ENCODE measurements at places on chromosomes 3 and 15.

- DNase-seq, result no peak
Measured at GRCh38 chr3:55480911-55481743, 6.0 kb downstream of the WNT5A start.

DNA sequence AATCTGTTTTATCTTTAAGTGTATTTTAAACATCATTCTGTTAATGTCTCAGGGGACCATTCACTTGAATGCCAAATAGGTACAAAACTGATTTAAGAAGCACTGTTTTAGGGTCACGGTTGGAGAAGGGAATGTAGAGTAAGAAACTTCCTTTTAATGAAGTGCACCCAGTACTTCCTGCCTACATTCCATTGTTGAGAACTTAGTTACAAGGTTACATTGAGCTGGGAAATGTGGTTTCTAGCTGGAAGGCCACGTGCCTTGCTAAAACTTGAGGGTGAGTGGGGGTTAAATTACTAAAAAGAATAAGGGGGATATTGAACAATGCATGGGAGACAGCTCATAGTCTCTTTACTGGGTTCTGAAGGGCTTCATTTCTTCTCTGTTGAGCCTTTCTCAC, 78.3 kb upstream of the TBC1D5 start:
- no peak for DNase-seq

- no peak for DNase-seq
Measured at GRCh38 chr3:49222002-49222401, 50.6 kb downstream of the KLHDC8B start.

- no peak for DNase-seq
Measured at GRCh38 chr3:12483410-12483809, 870 bp upstream of the TSEN2 start.

- no peak for DNase-seq
Measured at GRCh38 chr3:185082149-185082548, 70.7 kb downstream of the C3orf70 start.

GRCh38 chr15:89195836-89196235, 25.5 kb downstream of the RLBP1 start:
- DNase-seq, result no peak

- DNase-seq, result peak; percentile 94
Measured at GRCh38 chr3:134364061-134364935, 9.9 kb downstream of the AMOTL2 start.

DNA sequence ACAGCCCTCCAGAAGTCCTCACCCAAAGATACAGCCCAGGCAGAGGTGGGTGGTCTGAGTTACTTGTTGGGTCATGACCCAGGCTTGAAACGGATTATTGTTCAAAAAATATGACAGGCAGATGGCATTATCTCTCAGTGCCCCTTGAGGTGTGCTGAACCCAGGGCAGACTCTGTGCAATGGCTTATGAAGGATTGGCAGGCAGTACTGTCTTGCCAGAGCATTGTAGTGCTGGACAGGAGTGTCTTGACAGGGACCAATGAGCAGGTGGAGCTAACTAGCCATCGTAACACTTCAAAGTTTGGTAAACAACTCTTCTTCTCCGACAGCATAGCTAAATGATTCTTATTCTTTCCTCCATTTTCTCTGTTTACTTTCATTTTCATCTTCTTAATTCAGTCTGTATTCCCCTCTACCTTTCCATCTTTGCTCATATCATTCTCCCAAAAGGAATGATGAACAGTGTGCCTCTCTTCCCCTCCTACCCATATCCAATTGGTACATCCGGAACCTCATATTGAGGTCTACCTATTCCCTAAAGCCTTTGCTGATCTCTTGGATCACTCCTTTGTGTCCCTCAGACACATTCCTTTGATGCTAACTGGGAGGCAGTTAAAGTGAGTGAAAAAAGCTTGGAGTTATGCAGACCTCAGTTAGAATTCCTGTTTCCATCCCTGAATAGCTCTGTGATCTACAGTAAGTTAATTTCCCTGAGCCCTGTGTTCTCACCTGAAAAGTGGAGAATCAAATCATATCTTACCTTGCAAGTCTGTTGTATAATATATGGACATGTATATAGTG, 2.6 kb upstream of the IL20RB start:
- DNase-seq, result no peak

- DNase-seq, result no peak
Measured at GRCh38 chr3:143216709-143217182, 97.2 kb downstream of the CHST2 start.

DNA sequence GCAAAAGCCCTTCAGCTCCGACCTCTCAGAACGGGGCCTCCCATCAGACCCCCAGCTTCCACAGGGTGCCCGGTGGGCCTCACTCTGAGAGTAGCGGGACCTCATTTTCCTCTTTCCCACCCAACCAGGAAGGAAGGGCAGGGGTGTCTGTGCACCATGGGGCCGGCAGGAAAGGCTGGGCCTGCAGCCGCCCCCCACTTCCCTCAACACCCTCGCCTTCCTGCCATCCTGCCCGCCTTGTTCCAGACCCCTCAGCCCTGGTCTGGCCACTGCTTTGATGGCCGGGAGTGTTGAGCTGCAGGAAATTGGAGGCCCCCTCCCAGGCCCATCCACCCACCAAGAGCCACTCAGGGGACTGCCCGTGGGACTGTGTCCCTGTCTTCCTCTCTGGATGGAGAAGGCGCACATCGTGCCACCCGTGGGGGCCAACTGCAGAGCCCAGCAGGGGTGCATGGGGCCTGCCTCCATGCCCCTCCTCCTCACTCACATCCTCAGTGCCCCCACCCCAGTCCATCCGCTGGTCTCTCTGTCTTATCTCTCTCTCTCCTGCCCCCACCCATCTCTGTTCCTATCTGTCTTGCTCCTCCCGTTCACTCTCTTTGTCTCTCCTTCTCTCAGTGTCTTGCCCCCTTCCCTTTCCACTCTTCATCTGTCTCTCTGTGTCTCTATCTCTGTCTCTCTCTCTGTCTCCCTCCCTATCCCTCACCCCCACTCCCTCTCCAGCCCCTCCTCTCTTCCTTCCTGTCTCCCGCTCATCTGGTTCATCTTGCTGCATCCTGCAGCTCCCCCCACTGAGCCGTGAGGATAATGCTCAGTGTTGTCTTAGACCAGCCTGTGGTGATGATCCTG, 1.8 kb upstream of the PLXND1 start:
- no peak for DNase-seq

- no peak for DNase-seq
Measured at GRCh38 chr3:102979191-102979590, 544.4 kb downstream of the ZPLD1 start.

GRCh38 chr3:190094160-190094718, 26.5 kb downstream of the P3H2 start:
- no peak for DNase-seq

DNA sequence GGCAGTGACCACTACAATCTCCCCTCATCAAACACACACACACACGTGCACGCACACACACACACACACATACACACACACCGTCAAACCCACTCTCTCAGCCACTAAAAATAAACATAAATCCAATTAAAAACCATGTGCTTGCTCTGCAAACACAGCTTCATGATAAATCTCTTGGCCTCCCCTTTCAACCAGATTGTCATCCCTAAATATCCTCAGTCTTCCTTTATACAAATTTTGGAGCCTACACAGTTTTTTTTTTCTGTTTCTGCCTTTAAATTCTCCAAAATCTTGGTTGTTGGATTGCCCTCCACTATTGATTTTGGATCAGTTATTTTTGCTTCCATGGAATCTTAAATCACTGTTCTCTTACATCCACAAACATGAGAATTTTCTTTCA, 245.6 kb downstream of the SATB1 start:
- DNase-seq, result no peak

DNA sequence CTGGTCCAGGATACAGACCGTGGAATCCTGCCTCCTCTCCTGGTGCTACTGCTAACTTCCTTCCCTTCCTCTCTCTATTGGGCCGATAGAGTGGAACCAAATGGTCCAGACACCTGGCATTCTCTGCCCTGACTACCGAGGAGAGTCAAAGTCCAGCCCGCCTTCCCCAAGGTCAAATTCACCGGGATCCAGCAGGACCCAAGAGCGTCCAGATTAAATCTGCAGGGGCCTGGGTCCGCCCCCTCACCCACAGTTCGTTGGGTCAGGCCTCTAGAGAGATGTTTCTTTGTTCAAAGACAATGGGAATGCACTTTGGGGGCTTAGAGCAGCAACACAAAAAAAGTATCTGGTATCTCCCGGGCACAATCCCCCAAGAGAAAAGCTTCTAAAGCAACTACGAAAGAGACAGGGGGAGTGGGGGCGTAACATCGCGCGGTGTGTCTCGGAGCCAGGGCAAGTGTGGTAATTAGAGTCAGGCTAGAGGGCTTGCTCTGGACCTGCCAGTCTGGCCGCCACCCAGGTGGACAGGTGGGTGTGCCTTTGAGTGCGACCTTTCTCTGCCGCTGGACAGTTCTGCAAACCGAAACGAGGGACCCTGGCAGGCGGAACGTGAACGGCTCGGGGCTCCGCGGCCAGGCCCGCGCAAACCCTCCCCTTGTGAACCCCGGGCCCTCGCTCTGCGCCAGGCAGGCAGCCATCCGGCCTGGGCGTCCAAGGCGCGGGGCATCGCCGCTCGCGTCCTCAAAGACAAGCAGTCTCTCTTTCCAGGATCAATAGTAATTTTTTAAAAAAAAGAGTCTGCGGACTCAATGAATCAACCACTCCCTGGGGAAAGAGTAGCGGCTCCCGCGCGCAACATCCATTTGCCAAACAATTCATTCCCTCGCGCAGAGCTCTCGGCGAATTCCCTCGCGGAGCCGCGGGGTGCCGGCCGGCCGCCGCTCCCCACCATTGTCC, 806 bp downstream of the KLHL25 start:
- DNase-seq, result no peak

- DNase-seq, result no peak
Measured at GRCh38 chr15:52636459-52636858, 42.7 kb downstream of the ATOSA start.

GRCh38 chr3:74491874-74492273, 122.6 kb downstream of the CNTN3 start:
- no peak for DNase-seq

- DNase-seq, result no peak
Measured at GRCh38 chr3:74009961-74010844, 385.5 kb upstream of the PDZRN3 start.
